ENCODE measurements at places on chromosomes 3 and 15.

- DNase-seq: no peak
Measured at GRCh38 chr15:63362196-63362595, 19.4 kb downstream of the CA12 start.

- no peak for DNase-seq
Measured at GRCh38 chr15:40747685-40748631, 7.1 kb downstream of the RMDN3 start.

DNA sequence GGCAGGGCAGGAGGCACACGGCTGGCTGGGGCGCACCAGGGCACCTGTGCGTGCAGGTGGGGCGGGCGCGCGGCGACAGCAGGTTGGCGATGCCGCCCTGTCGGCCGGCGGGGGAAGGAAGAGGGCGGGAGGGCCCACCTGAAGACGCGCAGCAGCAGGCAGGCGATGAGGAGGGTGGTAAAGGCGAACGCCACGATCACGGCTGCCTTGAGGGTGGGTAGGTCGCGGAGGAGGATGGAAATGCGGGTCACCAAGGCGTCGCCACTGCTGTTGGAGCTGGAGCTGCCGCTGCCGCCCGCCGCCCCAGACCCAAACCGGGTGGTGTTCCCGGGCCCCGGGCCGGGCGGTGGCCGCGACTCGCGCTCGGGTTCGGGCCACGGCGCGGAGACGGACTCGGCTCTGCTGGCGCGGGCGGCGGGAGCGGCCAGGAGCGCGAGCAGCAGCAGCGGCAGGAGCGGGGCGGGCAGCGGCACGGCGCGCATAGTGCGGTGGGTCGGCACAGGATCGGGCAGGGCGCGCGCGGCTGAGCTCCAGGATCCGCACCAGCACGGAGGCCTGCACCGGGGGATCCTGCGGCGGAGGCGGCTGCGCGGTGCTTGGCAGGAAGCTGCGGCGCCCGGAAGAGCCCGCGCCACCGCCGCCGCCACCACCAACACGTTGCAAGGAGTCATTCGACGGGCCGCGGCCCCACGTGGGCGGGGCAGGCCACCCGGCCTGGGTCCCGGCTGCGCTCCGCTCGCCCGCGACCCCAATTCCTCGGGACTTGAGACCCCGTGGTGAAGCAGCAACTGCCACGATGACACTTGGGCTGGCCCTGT lies at the start of gene FAM174B:
TSS of gene FAM174B (minus strand) at position 598 of the 818 bp plus-strand sequence.
- DNase-seq: no peak

GRCh38 chr15:41323611-41324010 lies 8.8 kb downstream of the OIP5 start:
- DNase-seq: no peak

DNA sequence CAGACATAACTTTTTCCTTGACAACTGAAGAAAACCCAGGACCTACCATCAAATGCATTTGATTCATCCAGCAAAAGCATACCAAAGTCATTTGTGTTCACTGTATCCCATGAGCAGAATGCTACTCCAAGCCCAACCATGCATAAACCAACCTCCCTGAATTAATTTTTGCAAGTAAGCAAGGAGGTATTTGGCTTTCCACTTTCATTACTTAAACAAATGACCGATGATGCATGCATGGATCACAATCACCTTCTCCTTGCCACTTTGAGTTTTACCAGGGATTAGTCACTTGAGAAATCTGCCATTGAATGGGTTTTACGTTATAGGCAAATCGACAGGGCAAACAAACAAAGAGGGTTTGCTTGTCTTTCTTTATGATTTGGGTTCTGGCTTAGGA lies 214.8 kb downstream of the FMN1 start:
- no peak for DNase-seq

DNA sequence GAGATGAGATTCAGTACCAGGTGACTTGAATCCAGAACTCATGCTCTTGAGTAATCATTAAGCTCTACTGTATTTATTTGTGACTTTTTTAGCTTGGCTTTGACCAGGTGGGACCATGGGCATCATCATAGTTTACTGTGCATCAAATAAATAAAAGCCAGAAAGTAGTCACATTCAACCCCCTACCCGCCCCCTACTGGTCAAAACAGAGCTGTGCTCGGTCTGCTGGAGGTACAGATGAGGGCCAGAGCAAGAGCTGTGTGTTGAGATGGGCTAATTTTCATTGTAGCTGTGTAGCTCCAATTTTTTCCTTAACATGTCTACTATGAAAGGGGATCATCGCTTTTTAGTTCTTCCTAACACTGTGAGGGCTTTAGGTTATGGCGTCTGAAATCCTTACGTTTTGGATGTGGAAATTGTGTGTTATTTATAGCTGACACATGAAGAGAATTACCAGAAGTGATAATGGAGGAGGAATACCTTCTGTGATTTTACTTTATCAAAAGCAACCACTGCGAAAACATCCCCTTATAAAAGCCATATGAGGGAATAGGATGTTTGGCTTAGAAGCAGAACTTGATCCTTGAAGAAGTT lies 375.1 kb downstream of the PTPRG start:
- DNase-seq: no peak

- DNase-seq: no peak
Measured at GRCh38 chr15:75177360-75178071, 24.2 kb upstream of the C15orf39 start.

DNA sequence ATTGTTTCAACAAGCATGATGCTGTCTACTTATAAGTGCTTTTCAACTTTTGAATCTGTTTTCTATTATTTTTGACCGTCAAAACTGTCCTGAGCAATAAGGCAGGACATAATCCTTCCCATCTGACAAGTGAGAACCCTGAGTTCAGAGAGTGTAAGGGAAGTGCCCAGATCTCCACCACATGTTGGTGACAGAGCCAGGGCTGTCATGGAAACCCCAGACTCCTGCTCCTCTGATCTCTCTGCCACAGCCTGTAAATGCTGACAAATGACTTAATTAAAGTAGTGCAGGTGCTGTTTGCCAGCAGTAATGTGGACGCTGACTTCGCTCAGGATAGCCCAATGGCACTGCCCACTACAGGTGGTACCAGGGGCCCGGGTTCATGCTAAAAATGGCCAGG lies 40.3 kb downstream of the SPSB4 start:
- DNase-seq: no peak

DNA sequence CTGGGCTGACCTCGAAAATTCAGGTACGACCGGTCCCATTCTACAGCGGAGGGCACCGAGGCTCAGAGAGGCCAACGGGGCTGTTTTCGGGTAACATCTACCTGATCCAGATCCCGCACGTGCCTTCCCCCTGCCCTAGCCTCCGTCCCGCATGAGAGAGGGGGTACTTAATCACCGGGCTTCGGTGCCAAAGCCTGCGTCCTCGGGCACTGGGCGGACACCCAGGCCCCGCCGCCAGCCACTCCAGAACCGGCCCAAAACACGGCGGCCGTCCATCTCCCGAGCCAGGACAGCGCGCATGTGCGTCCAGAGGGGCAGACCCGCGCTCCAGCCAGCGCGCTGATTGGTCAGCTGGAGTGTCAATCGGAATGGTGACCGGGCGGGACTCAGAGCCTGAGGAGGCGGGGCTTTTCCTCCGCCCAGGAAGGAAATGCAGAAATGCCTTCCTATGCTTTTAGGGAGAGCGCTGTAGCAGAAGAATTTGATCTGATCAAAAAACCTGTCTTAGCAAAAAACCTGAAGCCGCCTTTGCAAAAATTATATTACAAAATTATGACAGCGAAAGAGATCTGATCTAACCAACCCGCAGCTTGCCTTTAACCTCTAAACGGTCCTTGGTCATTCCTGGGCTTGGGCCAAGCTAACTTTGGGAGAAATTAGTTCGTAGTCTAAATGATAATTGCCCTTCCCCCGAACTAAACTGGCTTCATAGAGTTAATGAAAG lies at the start of gene RPUSD3:
TSS of gene RPUSD3 (minus strand) at position 294 of the 724 bp plus-strand sequence. CDS start at position 276, 18 bp downstream.
- peak; percentile 95 for DNase-seq

GRCh38 chr3:188158731-188159310 lies 4.9 kb downstream of the LPP start:
- DNase-seq: no peak

DNA sequence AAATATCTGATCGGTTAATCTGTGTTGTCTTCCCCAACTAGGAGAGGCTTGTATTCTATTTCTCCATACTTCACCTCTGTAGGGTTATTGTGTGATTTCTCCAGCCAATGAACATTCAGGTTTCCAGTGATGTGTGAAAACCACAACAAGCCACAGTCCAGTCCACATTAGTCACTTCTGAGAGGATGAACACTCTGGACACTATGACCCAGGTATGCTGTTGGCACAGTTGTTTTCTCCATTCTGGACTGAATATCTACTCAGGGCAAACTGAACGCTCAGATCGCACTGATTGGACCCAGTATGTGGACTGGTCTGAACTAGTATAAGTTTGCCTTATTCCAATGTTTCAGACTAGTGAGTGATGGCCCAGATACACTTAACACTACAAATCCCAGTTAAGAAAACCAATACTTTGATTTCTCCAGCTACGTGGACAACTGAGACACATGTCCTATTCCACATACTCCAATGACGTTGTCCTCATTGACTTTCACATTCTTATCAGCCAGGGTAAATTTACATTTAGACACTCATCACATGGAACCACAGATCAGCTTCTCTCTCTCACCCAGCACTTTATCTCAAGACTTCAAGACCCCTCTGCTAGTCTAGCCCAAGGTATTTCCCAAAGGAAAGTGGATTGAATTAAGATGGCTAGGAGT lies 587.4 kb upstream of the SGO1 start:
- DNase-seq: no peak

- no peak for DNase-seq
Measured at GRCh38 chr3:193593668-193594030, 641 bp downstream of the OPA1 start.

DNA sequence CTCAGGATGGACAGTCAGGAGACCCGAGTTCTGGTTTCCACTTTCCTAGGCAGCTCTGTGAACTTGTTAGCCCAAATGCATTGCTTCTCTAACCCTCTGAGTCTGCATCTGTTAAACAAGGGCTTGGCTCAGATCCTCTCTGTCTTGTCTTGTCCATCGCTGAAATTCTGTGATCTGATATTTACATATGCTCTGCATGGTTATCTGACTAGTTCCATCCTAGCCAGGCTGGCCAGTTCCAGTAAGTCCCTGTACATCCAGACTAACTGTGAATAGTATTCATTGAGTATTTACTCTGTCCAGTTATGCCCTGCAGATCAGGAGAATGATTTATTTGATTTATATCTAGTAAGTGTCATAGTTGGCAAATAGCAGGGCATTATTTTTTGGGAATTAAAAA lies 27.0 kb upstream of the SV2B start:
- no peak for DNase-seq

DNA sequence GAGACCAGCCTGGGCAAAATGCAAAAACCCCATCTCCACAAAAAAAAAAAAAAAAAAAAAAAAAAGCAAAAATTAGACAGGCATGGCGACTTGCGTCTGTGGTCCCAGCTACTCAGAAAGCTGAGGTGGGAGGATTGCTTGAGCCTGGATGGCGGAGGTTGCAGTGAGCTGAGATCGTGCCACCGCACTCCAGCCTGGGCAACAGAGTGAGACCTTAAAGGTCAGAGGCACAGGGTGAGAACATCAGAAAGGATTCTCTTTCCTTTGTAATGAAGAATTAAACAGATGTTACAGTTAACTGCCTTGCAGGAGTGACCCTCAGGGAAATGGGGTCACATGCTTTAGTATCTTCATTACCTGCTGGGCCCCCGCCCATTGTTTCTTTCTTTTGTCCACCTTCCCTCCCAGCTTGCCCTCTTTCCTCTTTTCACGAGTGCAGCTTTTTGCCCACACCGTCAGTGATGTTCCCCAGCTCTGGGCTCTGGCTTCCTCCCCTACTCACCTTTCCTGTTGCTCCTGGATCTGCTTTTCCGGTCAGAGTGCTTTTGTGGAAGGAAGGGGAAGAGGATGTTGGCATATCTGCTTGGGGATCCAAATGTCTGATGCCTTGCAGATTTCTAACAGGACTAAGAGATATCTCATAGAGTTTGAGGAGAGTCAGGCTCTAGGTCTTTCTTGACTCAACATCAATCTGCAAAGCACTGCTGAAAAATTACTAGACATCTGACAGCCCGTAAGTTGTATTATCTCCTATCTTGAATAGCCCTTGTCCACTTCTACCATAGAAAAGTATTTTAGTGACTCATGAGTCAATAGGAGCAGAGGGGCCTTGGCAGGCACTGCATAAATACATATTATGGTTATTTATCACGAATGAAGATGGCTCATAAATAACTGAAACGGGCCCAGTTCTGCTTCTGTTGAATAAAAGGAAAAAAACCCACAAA lies 35.6 kb upstream of the NDUFB4 start:
- DNase-seq: no peak

DNA sequence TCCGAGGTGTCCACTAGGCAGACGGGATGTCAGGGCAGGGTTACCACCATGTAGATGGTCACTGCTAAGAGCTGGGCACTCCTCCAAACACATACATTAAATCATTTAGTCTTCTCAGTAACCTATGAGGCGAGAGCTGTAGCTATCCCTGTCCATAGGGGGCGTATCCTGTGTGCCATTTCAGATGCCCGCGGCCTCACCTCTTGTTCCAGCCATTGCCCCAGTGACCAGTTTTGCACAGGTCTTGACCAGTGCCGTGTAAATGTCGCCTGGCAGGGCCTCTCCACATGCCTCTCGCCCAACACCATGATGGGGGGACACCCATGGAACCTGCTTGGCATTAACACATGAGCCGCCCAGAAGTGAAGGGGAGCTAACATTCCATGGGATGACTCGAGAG lies 20.8 kb upstream of the SRP14 start:
- DNase-seq: no peak
